ENCODE measurements at places on chromosomes 3 and 15.

DNA sequence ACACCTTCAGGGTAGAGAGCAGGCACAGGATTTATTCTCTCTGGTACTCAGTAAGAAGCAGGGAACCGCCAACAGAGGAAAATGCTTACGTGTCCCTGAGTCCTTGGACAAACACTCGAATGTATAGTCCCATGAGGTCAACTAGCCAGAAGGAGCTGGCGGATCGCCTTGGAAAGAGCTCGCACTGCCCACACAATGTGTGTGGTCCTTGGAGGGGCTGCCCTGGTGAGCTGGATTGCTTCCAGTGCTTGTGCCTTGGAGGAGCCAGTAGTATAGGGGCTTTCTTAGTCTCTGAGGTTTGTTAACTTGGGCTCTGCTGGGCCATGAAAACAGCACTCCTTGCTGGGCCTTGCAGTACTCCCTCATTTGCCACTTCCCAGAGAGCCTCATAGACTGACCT, 40.7 kb upstream of the VILL start:
- DNase-seq: no peak

DNA sequence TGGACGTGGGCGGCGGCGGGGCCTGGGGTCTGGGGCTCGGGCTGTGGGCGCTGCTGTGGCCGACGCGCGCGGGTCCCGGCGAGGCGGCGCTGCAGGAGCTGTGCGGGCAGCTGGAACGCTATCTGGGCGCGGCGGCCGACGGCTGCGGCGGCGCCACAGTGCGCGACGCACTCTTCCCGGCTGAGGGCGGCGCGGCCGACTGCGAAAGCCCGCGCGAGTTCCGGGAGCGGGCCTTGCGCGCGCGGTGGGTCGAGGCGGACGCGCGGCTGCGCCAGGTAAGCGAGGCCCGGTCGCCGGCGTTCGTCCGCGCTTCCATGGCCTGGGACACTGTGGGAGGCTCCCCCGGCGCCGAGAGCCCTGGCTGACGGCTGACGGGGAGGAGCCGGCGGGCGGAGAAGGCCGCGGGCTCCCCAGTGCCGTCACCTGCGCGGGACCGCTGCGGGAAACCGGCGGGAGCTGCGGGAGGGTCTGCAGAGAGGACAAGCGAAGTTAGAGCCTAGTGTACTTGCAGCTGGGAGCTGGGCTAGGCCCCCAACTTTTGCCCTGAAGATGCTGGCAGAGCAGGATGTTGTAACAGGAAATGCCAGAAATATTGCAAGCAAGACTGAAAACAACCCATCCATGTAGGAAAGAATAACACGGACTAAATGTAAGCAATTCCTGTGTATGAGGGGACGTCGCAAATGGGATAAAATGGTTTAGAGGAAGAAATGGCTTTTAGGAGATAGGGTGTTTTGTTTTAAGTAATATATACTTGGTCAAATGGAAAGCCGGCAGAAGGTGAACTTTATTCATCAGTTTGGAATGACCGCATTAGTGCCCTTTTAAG, 847 bp downstream of the WHAMM start:
- DNase-seq: no peak

DNA sequence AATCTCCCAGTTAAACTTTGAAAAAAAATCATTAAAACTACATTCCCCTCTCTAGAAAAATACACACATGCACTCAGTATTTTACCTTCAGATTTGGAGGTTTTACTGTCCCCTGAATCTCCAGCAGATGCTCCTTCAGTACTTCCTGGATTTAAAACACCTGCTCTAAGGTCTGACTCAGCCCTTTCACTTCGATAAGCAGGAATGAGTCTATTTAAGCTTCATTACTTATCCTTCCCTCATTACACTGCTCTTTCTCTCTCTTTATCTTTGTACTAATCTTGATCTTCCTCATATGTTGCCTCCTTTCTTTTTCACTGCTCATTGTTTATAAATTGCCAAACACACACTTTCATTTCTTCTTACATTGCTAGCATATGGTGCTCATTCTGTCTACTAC, 443.9 kb downstream of the DIPK2A start:
- no peak for DNase-seq

DNA sequence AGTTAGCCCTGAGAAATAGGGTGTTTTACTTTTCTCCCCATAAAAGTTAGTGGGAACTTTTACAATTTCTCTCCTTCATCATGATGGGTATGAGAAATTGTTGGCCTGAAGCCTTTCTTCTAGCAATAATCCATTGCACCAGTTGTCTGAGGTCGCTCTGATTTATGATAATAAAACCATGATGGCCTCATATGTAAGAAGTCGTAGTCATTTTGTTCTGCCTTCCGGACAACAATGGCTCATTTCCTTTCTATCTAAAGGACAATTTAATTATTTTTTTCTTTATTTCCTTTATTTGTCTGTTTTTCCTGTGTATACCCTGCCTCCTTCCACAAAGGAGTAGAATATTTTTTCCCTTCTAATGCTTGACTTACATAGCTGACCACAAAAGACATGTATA, 31.6 kb upstream of the GNB4 start:
- DNase-seq: no peak

- no peak for DNase-seq
Observed at GRCh38 chr3:40766396-40766795, 241.6 kb downstream of the ZNF621 start.

GRCh38 chr3:100614941-100615340, 5.5 kb downstream of the ADGRG7 start:
- DNase-seq: no peak
